ENCODE measurements at places on chromosomes 3 and 15.

- DNase-seq, result no peak
Measured at GRCh38 chr3:43692085-43692855, 1.5 kb downstream of the ABHD5 start.

- DNase-seq, result peak; percentile 56
Measured at GRCh38 chr3:107241217-107241616, 136.0 kb upstream of the CCDC54 start.

GRCh38 chr3:3109407-3110298, 521 bp downstream of the IL5RA start:
- no peak for DNase-seq

- no peak for DNase-seq
Measured at GRCh38 chr3:158074591-158074990, 31.6 kb downstream of the SHOX2 start.
